ENCODE measurements at places on chromosomes 1 and 21.

GRCh38 chr1:64748706-64749105, 3.8 kb downstream of the RAVER2 start:
- DNase-seq = no peak

GRCh38 chr1:8378178-8378577, 60.3 kb downstream of the SLC45A1 start:
- no peak for DNase-seq

GRCh38 chr1:203658274-203658673, 31.6 kb downstream of the ATP2B4 start:
- DNase-seq = no peak

DNA sequence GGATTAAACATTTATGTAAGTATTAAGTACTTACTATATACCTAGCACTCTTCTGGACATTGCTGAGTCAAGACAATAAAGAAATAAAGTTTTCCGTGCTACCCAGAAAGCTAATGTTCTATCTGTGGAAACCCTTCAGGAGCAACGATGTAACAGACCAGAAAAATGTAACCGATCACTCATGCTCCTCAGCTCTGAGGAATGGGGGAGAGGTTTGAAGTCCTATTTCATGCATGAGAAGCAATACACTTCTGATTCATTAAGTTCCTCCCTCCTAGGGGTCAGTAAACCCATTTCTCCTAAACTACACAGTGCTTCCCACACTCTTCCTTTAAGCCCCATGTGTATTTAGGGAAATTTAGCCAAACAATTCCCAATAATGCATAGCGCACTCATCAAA, 25.6 kb upstream of the KAZN start:
- no peak for DNase-seq

DNA sequence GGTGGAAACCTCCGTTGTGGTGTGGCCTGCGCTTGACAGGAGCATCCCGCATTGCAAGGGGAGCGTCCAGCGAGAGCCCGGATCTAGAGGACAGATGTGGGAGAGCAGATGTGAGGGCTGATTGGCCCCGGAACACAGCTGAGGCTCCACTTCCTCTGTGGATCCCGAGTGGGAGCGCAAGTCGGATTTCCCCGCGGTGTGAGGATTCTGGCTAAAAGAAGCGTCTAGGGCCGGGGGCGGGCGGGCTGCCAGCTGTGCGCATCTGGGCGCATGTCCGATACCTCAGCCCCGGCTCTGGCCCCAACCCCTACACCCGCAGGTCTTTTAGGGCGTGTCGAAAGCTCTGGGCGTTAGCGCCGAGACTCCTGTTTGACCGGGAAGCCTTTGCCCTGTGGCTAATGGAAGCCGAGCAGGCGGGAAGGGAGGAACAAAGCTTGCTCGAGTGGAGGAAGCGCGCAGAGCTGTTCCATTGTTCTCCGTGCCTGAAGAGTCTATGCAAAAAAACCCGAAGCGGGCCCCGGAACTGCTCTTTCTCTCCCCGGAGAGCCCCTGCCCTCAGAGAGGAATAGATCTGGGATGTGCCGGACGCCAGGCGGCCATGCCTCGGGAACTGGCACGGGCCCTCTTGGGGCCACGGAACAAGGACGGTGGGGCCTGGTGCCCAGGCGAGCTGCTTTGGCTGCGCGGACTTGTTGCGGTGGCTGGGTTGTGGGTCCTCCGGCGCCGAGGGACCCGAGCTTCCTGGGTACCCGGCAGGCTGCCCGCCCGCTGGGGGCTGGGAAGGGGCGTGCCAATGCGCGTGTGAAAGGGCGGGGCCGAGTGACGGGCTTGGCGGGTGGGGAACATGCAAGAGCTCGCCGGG, 111.1 kb downstream of the NAV1 start:
- no peak for DNase-seq

DNA sequence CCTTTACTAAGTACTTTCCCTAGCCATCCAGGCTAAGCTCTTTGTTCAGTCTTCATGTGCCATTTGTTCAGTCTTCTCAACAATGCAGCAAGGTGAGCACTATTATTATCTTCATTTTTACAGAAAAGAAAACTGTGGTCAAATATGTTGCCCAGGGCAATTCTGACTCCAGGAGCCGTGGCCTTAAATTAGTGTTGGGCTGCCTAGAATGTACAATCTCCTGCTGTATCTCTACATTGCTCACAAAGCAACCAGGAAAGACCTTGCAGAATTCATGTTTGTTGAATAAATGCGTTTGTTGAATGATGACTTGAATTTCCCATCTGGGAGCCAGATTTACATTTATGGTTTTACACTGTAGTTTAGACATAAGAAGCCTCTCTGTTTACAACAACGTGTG, 14.2 kb downstream of the CD101 start:
- DNase-seq = no peak

- DNase-seq = no peak
Observed at GRCh38 chr1:233463333-233463732, 135.8 kb downstream of the MAP3K21 start.

DNA sequence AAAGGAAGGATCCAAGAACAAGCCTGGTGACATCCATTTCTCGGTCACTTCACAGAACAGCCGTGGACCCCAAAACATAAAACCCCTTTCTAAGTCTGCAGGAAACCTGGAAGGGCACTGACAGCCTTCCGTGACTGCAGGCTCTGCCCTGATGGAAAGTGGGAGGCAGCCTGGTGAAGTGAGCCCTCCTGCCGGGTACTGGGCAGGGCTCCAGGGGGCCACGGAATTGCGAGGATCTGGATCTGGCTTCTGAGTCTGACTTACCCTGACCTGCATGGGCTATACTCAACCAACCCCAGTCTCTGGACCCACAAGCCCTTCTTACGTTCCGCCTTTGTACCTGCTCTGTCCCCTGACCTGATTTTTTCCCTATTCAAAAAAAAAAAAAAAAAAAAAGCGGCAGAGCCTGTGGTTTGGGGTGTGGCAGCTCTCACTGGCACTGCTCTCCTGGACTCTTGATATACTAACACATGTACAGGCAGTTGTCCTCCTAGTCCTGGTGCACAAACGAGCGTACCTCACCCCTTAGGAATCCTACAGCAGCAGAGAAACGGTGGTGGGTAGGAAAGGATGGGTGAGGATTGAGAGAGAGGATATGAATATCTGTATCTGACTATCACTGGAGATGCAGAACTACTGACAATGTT, 82.9 kb downstream of the BEND5 start:
- DNase-seq = no peak

DNA sequence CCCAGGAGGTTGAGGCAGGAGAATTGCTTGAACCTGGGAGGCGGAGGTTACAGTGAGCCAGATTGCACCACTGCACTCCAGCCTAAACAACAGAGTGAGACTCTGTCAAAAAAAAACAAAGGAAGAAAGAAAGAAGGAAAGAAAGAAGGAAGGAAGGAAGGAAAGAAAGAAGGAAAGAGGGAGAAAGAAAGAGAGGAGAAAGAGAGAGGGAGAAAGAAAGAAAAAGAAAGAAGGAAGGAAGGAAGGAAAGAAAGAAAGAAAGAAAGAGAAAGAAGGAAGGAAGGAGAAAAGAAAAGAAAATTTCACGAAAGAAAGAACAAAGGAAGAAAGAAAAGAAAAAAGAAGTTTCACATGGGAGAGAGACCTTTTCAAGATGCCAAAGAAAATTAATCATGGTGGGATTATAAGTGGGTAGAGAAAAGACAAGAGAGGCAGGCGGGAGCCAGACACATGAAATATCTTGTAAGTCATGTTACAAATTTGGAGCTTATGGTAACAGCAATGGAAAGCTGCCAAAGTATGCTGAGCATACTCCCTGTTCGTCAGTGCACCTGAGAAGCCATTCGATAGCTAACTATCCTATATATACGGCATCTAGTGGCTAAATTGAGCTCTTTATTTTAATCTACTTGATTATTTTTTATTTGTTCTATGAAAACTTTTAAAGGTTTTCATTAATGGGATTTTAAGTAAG, 41.3 kb upstream of the TNFSF4 start:
- no peak for DNase-seq

DNA sequence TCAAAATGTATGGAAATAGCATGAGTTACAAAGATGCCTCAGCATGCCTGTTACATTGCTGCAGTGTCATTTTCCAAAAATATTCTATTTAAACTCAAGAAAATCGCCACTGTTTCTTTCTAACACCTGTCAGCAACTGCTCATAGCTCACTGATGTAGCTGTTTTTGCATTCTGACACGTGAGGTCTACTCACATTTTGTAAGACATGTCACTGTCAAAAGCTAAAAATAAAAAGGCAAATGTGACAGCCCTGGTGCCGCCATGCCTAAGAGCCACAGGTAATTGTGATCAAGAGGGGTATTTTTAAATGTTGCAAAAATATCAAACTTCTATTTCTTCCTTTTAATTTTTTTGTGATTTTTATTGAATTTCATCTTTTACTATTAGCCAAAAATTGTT, 556.2 kb upstream of the TMPRSS15 start:
- DNase-seq = no peak

GRCh38 chr1:21491488-21492355, 17.5 kb upstream of the ALPL start:
- DNase-seq = no peak

GRCh38 chr1:198657550-198658064, 18.8 kb downstream of the PTPRC start:
- DNase-seq = no peak

DNA sequence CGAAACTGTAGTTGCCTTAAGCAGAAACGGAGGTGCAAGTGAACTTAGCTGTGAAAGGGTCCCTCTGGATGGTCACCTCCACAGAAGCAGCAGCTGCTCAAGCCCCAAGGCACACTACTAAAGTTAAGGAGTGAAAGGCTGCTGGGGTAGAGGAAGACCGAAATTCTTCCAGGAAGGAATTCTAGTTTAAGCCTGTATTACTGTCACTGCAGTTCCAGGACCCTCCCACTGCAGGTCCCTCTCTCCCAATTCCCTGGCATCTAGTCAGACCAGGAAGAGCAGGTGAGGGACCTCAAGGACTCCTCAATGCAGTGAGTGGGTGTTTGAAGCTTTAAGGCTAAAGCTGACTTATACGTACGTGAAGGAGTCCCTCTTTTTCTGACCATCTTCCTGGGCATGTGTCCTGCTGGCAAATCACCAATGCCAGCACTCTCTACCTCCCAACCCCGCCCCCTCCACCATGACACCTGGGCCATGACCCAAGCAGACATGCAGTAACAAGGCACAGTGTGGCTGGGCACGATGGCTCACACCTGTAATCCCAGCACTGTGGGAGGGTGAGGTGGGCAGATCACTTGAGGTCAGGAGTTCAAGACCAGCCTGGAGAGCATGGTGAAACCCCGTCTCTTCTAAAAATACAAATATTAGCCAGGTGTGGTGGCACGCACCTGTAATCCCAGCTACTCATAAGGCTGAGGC, 57.2 kb downstream of the TGFBR3 start:
- DNase-seq = no peak

GRCh38 chr1:211547710-211548109, 31.3 kb downstream of the SLC30A1 start:
- no peak for DNase-seq

DNA sequence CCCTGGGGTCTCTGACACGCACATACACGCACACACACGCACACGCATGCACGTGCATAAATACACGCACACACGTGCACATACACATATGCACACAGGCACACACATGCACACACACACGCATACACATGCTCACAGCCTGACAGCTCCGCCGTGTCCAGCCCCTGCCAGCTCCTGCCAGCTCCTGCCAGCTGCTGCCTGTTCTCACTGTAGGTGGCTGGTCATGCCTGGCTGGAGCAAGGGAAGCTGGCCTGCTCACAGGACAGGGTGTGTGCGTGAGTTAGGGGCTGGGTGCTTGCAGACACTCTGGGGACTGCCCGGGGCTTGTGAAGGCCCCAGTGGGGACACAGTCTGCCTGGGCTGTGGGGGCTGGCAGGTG, 4.9 kb downstream of the PLCH2 start:
- DNase-seq = no peak

DNA sequence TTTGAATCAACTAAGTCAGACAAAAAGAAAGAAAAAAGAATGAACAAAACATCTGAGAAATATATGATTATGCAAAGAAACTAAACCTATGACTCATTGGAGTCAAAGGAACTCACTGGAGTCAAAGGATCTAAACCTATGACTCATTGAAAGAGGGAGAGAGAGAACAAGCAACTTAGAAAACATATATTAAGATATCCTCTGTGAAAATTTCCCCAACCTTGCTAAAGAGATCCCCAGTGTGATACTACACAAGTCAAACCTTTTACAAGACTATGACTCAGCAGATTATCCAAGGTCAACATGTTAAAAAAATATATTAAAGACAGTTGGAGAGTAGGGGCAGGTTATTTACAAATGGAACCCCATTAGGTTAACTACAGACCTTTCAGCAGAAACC, 1538.3 kb downstream of the NCAM2 start:
- no peak for DNase-seq

DNA sequence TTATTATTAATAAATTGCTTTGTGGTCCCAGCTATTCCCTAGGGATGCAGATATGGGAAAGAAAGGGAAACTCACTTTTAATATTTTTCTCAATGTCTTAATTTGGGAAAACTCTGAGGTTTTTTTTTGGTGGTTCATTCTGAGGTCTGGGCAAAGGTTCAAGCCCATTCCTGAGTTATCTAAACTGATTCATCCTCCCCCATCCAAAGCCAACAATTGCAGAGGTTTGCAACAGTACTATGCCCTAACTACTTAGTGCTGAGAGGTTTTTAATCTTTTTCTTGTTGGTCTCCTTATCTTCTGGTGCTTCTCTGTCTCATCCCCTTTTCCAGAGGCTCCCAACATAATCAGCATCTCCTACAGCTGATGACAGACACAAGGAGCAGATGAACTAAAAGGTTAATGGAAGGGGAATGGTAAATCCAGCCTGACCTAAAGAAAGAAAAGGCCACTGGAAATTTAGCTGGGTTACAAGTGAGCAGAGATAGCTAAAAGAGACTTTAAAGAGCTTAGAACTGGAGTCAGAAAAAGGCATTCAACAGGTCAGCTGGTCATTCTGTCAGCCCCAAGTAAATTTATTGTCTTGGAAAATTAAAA, 390.4 kb downstream of the TGFB2 start:
- DNase-seq = no peak

- DNase-seq = no peak
Observed at GRCh38 chr1:68301471-68302001, 69.2 kb upstream of the WLS start.

DNA sequence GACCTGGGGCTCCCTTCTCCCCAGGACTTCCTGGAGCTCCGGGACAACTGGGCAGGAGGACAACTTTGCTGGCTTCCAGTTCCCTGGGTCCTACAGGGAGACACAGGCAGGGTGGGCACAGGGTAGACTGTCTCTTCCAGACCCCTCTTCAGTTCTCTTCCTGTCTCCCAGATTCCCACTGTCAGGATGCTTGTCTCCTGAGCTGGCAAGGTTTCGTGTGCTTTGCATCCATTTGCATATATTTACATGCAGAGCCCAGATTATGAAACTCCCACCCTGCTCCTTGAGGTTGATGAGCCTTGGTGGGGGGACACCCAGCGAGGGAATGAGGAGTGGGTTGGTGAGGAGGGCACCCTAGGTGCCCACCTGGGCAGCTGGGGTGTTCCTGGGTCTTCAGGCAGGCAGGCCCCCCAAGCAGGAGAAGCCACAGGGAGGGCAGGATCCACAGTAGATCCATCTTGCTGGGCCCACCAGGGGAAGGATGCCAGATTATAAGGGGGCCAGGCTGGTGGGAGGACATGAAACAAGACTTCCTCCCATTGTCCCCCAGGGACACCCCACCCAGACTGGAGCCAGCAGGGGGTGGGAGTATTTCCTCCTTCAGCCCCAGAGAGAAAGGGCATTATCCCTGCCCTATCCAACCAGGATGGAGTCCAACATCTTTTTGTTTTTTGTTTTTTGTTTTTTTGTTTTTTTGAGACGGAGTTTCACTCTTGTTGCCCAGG, at the start of gene FCN3:
Gene FCN3, minus strand, starts transcription at position 463 of the 725 bp plus-strand sequence. Its CDS starts 6 bp downstream, at position 457.
- no peak for DNase-seq

GRCh38 chr1:114135786-114136185, 17.9 kb downstream of the SYT6 start:
- DNase-seq = no peak

- DNase-seq = no peak
Observed at GRCh38 chr1:208047975-208048374, 137.1 kb upstream of the CD34 start.

GRCh38 chr1:206566999-206567398, 45.3 kb downstream of the EIF2D start:
- DNase-seq = no peak
